ENCODE measurements at places on chromosomes 5 and 9.

DNA sequence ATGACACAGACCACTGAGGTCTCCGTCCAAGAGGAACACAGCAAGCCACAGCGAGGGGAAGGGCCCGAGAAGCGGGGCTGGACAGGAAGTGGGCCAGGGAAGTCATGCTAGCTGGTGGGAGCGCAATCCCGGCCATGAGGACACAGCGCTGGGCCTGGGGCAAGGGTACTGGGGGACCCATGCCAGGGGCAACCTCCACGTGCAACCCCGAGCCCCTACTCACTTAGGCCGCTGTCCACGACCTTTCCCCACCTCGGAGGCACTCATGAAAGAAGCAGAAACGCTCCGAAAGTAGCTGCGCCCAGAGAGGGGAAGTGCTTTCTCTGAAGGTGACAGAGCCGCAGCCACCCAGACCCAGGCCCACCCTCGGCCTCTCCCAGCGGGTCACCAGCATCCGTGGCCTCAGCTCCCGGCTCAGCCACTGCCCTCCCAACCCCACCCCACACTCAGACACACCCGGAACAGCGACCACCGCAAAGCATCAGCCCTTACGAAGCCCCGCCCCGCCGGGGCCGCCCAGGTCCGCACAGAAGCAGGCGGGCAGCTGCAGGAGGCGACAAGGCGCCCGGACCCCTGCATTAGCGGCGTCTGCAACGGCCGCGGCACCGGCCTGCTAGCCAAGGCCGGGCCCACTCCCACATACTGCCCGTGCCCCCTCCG, 782 bp downstream of the BICD2 start:
- DNase-seq = no peak

- no peak for DNase-seq
These were observed 142.1 kb upstream of the CCDC152 start for GRCh38 chr5:42614509-42614908.

DNA sequence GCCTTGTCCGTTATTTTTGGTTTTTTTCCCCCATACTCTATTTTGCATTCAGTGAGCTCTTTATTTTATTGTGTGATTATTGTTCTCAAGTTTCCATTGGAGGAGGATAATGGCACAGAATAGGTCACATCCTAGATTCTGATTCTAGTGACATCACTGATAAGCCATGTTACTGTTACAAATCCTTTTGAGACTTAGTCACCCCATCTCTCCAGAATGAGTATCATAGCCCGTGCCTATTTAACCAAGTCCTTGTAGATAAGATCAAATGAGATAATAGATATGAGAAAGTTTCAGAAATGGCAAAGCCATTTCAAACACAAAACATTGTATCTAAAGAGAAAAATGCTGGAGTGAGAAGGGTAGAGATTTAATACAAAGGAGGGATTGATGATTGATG, 242.6 kb downstream of the RAB3C start:
- no peak for DNase-seq

- DNase-seq = no peak
These were observed 504.7 kb downstream of the CCDC171 start for GRCh38 chr9:16057541-16057940.

DNA sequence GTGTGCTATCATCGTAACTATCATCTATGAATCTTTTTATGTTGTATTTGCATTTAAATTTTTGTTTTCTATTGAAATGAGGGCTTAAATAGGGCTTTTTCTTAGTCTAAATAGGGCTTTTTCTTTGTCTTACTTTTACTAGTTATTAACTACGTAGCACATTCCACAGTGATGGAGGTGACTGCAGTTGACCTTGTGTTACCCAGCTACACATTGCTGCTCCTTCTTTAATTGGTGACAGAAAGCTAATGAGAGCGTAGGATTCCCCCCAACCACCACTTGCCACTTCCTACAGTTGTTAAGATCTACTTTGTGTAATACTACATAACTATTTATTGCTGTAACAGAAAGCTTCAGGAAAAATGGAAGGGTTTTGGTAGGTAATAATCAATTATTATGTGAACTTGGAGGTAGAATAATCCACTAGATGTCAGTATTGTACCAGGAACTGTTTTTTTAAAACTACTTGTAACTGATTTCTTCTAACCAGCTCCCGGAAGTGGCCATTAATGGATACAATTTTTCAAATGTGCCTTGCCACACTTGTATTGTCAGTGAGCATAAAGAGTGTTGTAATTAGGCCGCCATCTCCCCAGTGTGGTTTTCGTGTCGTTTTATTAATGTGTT, 18.0 kb downstream of the MTRR start:
- DNase-seq = no peak

GRCh38 chr5:160155017-160155750, 35.9 kb upstream of the PWWP2A start:
- no peak for DNase-seq

DNA sequence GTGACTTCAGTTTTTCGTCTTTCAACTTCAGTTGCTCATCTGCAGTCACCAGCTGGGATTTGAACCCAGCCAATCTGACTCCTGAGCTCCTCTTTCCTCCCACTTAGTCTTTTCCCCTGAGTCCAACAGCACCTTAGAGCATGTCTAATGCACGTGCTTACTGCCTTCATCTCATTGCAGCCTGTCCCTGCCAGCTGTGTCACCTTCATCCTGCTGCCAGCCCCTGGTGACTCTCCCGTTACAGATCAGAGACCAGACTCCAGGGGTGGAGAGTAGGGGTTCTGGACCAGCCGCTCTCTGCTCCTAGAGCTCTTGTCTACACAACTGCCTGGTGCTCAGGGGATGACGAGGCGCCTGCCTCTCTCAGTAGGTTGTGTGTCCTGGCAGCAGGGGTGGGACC, 132.9 kb upstream of the LMX1B start:
- DNase-seq = no peak

- DNase-seq = no peak
These were observed 54.1 kb downstream of the ABLIM3 start for GRCh38 chr5:149195337-149195887.

- DNase-seq = no peak
These were observed 2.7 kb upstream of the ALDH1A1 start for GRCh38 chr9:72955571-72955970.

DNA sequence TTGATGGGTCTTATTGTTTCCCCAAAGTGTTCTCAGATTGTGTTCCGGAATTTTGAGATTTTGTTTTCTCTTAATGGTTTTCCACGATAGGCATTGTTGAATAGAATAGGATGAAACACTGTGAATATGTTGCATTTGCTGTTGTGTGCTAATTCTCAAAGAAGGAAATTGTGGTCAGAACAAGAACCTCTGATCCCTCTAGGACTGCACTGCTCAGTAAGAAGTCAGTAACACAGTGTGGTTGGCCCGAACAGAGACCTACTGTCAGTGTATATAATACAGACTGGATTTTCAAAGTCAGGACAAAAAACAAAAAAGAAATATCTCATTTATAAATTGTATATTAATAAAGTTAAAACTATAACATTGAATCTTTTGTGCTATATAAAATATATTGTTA, 494.8 kb downstream of the MAT2B start:
- no peak for DNase-seq

GRCh38 chr9:135085830-135086546, 1.5 kb upstream of the OLFM1 start:
- DNase-seq = no peak

DNA sequence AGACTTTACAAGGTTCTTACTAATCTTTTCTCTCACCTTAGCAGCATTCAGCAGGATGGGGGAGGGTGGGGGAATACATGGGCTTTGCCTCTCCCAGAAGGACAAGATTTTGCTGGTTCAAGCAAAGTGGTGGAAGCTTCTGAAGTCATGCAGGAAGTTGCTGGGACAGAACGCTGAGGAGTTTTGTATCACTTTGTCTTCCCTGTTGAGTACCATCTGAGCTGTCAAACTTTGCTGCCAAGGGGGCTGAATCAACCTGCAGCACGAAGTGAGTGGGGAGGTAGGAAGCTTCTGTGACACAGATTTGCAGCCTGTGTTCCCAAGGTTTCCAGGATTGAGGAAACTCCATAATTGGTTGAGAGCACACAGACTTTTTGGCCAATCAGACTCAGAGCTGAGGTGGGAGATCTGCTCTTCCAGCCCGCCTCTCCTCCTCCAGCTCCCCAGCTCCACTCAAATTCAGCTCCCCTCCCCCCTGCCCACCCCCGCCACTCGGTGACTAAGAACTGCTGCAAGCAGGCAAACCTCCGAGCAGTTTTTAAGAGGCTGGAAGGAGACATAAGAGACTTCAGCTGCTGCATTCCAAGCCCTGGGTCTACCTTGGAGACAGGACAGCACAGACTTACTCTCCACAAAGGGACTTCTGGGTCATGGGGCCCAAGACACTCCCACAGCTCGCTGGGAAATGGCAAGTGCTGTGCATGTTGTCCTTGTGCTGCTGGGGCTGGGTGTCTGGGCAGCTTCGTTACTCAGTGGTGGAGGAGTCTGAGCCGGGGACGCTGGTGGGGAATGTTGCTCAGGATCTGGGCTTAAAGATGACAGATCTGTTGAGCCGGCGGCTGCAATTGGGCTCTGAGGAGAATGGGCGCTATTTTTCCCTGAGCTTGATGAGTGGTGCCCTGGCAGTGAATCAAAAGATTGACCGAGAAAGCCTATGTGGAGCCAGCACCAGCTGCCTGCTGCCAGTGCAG, at the start of gene PCDHGC5:
Gene PCDHGC5 (plus strand): TSS at position 491 of the 971 bp plus-strand sequence. CDS start 160 bp downstream, at position 651.
- no peak for DNase-seq

DNA sequence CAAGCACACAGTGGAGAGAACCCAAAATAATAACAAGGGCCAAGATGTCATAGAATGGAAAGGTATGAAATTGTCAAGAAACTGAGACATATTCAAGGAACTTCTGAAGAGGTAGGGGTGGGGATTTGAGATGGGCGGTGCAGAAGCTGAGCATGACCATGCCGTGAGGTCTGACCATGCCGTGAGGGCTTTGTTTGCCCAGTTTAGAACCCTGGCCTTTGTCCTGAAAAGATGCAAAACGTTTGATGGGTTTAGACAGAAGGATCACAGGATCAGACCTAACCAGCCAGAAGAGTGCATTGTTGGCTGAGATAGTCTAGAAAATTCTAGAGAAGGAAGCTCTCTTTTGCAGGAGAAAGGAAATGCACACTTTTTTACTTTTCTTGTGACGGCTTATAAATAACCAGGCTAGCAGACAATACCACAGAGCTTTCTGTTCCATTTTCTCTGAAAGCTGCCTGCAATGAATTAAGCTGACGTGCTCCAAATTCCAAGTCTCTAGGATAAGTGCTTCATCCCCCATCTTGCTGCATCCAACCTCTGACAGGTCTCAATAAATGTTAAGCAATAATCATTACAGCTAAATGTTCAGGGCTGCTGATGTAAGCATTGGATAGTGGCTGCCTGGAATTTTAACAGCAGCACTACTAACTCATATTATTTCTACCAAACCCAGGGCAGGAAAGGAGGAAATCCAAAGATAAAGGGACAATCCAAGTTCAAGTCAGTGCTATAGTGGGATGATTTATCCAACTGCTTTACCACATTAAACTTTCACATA, 110.9 kb upstream of the IL6ST start:
- DNase-seq = no peak

GRCh38 chr9:84493284-84493947, 152.9 kb upstream of the SLC28A3 start:
- DNase-seq = no peak

- DNase-seq = no peak
These were observed 29.6 kb upstream of the CXCL14 start for GRCh38 chr5:135608361-135608760.

- no peak for DNase-seq
These were observed 2.1 kb downstream of the BRINP1 start for GRCh38 chr9:119366909-119367682.

DNA sequence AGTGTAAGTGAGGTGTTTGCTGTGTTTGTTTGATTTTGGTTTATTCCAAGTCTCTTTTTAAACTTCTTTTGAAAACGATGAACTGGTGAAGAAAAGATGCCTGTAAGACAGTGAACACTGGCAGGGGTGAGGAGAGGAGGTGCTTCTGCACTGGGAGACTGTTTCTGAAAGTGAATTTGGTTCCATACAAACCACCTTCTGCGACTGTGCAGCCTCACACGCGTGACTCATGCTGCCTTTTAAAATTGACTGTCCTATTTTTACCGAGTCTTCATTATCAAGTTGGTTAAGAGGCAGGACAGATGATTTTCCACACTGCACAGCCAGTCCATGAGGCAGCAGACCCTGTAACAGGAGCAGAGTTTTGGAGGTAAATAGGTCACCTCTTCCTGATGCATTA, 340.6 kb downstream of the MTRR start:
- DNase-seq = no peak

DNA sequence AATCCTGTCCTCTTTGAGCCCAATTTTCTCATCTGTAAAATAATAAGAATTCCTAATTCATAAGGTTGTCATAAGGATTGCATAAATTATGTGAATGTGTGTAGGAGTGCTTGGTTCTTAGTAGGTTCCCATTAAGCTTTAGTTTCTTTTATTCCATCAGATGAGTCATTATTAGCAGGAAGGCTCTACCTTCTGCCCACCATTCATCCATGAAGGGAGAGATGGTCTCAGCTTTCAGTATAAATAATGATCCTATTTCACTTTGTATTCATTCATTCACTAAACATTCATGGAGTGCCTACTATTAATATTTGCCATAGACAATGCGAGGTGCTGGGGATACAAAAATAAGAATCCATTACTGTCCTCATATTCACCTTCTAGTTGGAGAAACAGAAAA, 3.0 kb downstream of the CMYA5 start:
- no peak for DNase-seq

GRCh38 chr5:148011398-148012137, 52.2 kb upstream of the SPINK5 start:
- no peak for DNase-seq

GRCh38 chr5:177531209-177531940, 14.6 kb upstream of the DDX41 start:
- no peak for DNase-seq

DNA sequence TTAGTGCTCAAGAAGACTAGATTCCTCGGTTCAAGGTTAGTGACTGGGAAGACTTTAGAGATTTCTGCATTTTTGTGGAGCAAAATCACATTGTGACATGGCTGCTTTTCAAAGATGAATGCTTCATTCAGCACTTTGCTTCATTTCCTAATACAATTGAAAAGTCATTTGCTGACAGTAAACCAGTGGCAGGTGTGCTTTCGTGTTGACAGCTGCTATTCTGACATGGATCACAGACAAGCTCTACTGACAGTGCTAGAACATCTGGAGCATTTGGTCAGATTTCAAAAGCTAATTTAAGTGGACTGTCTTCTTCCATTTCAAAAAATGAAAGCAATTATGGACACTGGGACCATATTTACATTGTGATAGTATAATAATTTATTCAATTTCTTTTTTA, 1060.1 kb downstream of the PTPRD start:
- DNase-seq = no peak
